ENCODE measurements at places on chromosomes 7 and 10. TPM values are rescaled to one million over a fixed set of nuclear protein-coding genes. Genes with fewer than 3 reads are reported as not detected.
A peak's percentile ranks its signal among the peaks of the same experiment; 100 is the strongest.

DNA sequence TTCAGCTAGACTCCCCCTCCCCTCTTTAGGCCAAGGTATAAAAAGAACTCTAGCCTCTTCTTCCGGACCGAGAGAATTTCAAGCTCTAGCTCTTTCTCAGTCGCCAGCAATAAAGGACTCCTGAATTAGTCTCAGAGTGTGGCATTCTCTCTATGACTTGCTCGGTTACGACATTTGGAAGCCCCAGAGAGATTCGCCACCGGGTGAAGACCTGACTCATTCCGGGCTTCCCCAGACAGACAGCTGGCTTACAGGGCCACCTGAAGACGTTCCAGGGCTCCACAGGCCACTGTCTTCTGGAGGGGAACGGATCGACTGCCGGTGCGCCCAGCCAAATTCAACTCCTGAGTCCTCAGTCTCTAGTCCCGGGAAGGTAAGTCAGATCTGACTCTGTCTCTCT, at the start of gene AKR1B15:
TSS of gene AKR1B15 (plus strand) at position 234 of the 400 bp plus-strand sequence. CDS start 15,510 bp downstream, outside the sequence.
- no peak for DNase-seq

DNA sequence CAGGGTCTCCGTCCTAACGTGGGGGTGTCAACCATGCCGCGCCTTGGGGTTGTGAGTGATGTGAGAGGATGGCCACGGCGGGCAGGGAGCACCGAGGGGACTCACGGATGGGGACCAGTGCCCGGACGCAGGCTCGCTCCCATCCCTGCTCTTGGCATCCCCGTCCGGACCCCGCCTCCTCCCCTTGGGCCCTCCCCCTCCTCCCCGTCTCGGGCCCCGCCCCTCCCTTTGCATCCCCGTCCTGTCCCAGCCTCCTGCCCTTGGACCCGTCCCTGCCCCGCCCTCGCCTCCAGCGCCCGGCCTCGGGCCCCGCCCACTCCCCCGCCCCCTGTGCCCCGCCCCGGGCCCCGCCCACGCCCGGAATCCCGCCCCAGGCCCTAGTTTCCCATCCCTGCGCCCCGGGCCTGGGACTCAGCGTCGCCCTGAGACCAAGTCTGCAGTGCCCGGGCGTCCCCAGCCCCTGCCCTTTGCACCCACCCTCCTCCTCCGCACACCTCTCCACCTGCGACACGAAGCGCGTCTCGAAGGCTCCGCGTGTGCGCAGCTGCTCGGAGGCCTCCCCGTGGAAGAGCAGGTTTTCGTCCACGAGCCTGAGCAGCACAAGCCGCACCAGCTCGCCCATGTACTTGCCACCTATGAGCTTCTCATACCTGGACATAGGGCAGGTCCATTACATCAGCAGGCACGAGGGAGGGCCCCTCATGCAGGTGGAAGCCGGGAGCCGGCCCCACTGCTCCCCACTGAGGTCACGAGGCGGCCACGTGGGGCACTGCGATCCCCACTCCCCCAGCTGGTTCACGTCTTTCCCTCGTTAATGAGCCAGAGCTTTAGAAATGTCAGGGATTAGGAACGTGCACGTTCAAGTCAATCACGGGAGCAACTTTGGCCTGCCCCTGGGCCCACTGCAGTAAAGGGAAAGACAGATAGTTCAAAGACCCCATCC, 5.1 kb upstream of the MYL7 start:
- DNase-seq, result peak; percentile 90

DNA sequence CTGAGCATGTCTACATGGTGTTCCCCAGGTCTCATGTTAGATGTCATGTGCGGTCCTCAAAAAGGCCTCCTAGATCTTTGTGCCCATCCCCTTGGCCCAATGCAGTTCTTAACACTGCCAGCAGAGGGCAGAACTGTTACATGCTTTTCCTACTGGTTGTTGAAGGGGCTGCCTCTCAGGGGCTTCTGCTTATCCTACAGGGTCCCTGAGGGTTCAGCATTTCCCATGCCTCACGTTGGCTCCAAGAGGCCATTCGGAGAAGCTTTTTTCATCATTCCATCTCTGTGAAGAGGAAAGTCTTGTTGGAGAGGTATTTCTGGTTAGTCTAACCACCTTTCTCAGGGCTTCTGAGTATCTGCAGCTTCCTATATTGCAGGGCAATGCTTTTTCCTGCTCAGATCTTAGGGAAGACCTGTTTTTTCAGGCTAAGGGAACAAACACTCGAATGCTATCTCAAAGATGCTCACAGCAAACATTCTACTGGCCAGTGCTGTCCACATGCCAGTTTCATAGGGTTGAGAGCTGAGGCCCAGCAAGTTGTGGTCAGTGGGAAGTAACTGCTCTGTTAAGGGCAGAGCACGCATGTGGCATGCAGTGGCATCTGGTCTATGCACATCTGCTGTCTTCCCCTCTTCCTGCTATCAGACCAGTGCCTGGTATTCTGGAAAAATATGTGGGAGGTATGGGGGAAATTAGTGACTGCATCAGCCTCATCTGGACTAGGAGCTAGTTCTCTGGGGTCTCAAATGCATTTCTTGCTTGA, 31.5 kb downstream of the MBL2 start:
- DNase-seq, result peak; percentile 44

DNA sequence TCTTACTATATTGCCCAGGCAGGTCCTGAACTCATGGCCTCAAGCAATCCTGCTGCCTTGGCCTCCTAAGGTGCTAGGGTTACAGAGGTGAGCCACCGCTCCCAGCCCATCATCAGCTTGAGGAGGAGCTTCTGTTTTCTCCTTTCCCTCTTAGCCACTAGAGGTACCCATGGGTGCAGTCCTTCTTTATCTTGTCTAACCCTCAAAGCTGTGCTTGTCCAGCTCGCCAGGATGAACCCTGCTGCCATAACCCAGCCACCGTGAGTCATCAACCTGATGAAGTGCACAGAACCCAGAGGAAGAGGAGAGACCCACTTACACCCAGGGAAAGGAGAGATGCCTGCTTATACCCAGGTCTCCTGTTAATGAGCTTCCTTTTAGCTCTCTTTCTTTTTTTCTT, 133.4 kb downstream of the CUL2 start:
- no peak for DNase-seq

DNA sequence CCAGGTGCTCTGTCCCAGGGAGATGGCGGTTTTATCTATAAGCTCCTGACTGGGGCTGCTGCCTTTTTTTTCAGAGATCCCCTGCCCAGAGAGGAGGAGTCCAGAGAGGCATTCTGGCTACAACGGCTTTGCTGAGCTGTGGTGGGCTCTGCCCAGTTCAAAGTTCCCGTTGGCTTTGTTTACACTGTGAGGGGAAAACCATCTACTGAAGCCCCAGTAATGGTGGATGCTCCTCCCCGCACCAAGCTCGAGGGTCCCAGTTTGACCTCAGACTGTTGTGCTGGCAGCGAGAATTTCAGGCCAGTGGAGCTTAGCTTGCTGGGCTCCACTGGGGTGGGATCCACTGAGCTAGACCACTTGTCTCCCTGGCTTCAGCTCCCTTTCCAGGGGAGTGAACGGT, 16.4 kb upstream of the SLC26A5 start:
- DNase-seq, result no peak

GRCh38 chr10:3901370-3901769, 116.4 kb upstream of the KLF6 start:
- DNase-seq, result no peak

GRCh38 chr7:146414937-146415336, 298.3 kb downstream of the CNTNAP2 start:
- DNase-seq, result no peak

DNA sequence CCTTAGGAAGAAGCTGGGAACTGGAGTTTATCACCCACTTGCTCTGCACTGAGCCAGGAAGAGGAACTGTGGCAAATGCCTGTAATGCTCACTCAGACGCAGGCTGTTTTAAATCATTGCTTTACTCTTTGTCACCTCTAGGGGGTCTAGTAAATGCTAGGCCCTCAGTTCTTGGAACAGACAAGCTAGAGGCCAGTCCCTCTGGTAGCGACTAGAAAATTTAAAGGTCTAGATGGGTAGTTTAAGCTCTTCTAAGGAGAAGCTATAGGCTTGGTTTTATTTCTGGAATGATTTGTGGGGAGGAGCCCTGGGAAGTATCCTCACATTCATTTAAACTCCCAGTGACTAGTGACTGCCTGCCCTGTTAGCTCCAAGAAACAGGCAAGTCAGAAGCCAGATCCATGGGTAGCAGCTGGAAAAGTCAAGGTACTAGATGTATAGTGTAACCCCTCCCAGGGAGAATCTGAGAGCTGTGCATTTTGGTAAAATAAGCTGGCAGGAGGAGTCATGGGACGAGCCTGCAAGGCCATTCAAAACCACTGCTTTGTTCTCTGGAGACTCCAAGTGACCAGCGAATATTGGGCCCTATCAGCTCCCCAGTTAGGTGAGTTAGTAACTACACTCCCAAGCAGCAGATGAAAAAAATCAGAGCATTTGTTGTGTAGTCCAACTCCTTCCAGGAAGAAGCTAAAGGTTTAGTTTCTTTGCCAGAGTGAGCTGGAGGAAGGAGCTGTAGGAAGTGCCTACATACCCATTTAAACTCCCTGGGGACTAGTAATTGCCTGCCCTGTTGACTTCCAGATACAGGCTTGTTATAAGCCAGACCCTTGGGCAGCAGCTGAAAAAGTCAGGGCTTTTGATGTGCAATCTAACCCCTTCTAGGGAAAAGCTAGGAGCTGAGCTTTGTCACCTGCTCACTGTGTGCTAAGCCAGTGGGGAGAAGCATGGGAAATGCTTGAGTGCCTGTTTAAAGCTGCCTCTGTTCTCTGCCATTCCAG, 68.9 kb downstream of the DYNC1I1 start:
- no peak for DNase-seq

DNA sequence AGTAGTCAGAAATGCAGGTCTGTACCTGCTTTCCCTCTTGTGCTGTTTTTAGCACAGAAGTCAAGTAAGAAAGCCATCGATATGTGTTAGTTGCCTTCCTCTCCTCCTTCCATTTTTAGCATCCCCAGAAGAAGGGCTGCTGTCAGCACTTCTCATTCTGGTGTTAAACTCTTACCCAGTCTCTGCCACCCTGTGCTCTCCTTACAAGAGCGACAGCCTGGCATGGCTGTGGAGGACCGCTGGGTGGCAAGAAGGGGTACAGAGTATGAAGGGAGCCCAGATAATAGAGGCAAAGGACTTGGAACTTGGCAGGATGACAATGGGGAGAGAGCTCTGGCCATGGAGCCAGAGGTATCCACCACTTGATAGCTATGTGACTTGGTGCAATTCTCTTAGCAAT, 103.5 kb downstream of the RPS24 start:
- DNase-seq, result no peak

DNA sequence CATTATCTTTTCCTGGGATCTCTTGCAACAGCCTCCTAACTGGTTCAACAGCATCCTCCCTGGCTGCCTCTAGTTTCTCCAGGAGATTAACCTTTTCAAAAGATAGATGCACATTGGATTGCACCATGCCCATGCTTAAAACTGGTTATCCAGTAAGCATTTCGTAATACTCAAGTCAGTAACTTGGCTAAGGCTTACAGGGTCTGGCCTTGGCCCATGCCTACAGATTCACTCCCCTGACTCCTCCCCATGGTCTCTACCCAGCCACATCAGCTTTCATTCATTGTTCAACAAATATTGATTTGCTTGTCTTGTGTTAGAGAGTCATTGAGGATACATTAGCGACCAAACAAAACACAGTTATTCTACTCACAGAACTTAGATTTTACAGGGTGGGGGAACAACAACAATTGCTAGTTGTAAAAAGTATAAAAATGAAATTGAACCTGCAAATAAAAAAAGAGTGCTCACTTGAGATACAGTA, 1.8 kb upstream of the KIF20B start:
- no peak for DNase-seq

- DNase-seq, result no peak
Measured at GRCh38 chr10:88853155-88853881, 1.7 kb upstream of the ANKRD22 start.

Gene GIMAP8
- total RNA-seq, result 16.6 TPM

Gene MINDY3
- total RNA-seq, result 29.7 TPM
